CD4-positive, alpha-beta T cell treated with Interleukin-15 for 1 hour (primary cell): ENCODE measurements at places on chromosomes 5 and 9.

- DNase-seq = no peak
Measured at GRCh38 chr5:64876203-64876602, 107.5 kb downstream of the CWC27 start.

DNA sequence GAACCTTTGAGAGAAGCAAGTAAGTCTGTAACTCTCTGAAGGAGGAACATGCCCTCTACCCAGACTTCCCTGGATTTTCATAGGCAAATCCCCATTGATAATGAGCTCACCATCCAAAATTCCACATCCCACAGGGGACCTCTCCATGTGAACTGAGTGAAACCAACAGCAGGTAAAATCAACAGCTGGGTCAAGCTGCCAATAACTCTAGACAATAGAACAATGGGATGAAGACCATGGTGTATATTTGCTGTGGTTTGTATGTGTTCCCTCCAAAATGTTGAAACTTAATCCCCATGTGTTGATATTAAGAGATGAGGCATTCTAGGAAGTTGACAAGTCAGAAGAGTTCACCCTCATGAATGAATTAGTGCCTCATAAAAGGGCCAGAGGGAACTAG is 110.2 kb upstream of the MYO10 start:
- no peak for DNase-seq

- no peak for DNase-seq
Measured at GRCh38 chr5:15420201-15420600, 79.8 kb upstream of the FBXL7 start.

GRCh38 chr9:114718801-114719221 is 36.8 kb upstream of the TEX48 start:
- DNase-seq = peak; percentile 78
